NCI-H1436 (cell line): ENCODE measurements at places on chromosomes 12 and 14.

- no peak for DNase-seq
Measured at GRCh38 chr14:77003960-77004710, 24.4 kb downstream of the IRF2BPL start.

- DNase-seq, result no peak
Measured at GRCh38 chr14:56127156-56127555, 8.9 kb downstream of the PELI2 start.

GRCh38 chr14:102551995-102552705 is 40.3 kb upstream of the RCOR1 start:
- no peak for DNase-seq

DNA sequence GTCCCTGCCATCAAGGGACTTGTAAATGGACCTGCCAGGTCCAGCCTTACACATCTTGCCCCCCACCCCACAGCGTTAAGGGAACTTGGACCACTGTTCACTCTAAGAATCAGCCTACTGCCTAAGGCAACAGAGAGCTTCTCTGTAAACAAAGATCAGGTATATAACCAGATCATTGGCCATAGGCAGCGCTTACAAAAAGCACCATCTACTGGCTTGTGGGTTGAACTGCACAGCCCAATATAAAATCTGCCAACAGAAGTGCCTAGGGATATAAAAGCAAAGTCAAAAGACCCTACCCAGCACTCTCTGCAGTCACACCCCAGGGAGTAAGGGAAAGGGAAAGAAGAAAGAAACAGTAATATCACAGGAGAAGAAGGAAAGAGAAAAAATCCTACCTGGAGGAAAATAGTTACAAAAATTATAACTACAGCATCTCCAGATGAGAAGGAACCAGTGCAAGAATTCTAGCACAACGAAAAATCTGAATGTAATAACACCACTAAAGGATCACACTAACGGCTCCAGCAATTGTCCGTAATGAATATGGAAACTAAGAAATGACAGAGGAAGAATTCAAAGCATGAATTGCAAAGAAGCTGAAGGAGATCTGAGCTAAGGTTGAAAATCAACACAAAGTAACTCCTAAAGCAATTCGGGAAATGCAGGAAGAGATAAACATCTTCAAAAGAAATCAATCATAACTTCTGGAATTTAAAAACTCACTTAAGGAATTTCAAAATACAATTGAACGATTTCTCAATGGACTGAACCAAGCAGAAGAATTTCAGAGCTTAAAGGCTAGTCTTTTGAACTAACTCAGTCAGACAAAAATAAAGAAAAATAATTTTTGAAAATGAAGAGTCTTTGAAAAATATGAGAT is 95.2 kb upstream of the PCED1B start:
- peak; percentile 53 for DNase-seq

DNA sequence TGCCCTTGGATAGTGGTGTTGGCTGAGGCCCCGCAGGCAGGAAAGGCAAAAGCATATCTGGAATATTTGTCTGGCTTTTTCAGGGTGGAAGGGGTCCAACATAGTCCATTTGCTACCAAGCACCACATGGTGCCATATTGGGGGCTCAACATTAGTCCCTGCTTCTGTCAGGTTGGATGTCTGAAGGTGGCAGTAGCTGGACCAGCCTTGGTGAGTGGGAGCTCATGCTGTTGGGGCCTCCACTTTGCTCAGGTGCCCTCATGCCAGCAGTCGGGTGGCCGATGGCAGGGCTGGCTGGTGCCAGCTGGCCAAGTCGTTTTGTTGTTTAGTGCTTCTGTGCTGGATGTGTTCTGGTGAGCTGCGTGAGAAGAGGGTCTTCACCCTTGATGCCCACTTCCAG is 135.3 kb downstream of the PAPOLA start:
- no peak for DNase-seq
